Stomach (tissue), 19 donors: ENCODE measurements at places on chromosomes 11 and 22. TPM values are rescaled to one million over a fixed set of nuclear protein-coding genes. Genes with fewer than 3 reads are reported as not detected.

The KRTAP5-2 gene
- not detected for total RNA-seq

The LPXN gene
- 5.9 TPM for total RNA-seq

The CATSPER1 gene
- total RNA-seq, result not detected

The NRIP3 gene
- total RNA-seq, result 3.9 TPM

The TRIM68 gene
- 4.5 TPM for total RNA-seq

The OR52H1 gene
- 21.0 TPM for total RNA-seq

The PDE2A gene
- total RNA-seq, result 35.8 TPM

The ABCG4 gene
- not detected for total RNA-seq

The AMPD3 gene
- total RNA-seq, result 7.7 TPM

The CREB3L1 gene
- 42.6 TPM for total RNA-seq

The UCP3 gene
- total RNA-seq, result 28.0 TPM

The OR51E2 gene
- not detected for total RNA-seq

DNA sequence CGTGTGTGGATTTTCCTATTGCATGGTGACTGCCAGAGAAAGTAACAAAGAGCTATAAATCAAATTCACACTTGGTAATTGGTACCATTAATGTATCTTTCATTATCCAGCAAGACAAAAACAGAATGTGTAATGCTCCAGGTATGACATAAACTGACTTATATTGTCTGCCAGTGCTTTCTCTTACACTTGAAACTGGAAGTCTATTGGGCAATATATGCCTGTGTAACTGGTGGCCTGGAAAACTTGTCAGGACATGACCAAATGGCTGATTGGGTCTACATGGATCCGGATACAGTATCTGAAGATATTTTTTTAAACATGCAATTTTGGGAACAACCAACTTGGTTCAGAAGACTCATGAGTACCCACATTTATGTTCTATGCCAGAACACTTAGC, 174.6 kb upstream of the ARHGAP42 start:
- no peaks in the 10 kb centered on the region for H3K36me3 ChIP-seq
- H3K27me3 ChIP-seq, result no peaks in the 10 kb centered on the region
- no peak for DNase-seq
- no peak overlapping the region for H3K27ac ChIP-seq
- no peak overlapping the region for H3K4me3 ChIP-seq
- no peaks in the 10 kb centered on the region for H3K4me1 ChIP-seq

DNA sequence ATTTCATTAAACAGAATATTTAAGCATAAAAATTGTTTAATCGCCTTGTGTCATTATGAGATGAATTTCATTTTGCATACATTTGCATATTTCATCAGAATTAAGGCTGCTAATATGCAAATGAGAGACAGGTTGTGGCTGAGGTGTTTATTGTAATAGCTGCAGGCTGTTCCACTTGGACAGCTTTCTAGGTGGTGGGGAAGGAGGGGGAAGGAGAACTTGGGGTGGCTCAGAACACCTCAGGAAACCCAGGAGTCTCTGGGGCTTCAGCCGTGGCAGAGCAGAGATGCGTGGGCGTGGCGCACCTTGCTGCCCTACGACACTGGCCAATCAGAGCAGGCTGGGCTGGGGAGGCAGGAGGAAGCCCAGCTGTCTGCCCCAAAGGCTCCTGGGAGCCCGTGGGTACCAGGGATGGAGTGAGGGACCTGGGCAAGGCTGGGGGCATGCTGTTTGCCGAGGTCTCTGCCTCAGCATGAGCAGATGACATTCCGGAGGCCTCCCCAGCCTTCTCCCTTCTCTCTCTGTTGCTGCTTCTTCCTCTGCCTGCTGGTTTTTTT, 542.9 kb downstream of the MN1 start:
- DNase-seq, result no peak
- H3K27me3 ChIP-seq, result peaks cover 9% of the 10 kb centered on the region
- H3K4me3 ChIP-seq, result no peak overlapping the region
- no peaks in the 10 kb centered on the region for H3K36me3 ChIP-seq

GRCh38 chr11:111344032-111344431, 35.0 kb downstream of the POU2AF1 start:
- no peak overlapping the region for H3K4me3 ChIP-seq
- no peak overlapping the region for H3K27ac ChIP-seq
- peaks cover 7% of the 10 kb centered on the region for H3K4me1 ChIP-seq
- no peaks in the 10 kb centered on the region for H3K27me3 ChIP-seq
- no peaks in the 10 kb centered on the region for H3K36me3 ChIP-seq

DNA sequence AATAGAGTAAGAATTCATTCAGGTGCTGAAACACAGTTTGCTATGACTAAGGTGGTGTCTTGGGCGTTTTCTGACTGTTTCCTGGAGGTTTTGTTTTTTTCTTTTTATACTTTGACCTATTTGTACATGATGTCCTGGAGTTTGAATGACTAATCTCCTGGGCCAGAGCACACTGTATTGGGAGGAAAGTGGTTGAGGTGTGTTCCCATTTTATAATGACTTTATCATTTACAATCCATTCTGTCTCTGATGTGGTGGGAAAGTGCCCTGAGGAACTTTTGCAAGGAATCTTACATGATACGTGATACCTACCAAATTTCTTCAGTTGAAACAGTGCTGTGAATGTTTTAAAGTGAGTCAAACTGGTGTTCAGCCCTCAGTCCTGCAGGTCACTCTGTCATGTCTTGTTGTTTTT, 80.8 kb downstream of the TNRC6B start:
- H3K27me3 ChIP-seq, result no peaks in the 10 kb centered on the region
- H3K4me3 ChIP-seq, result no peak overlapping the region
- H3K36me3 ChIP-seq, result peaks cover 18% of the 10 kb centered on the region
- H3K4me1 ChIP-seq, result peaks cover 11% of the 10 kb centered on the region
- DNase-seq, result no peak

GRCh38 chr11:77669848-77670511, 32.4 kb upstream of the CLNS1A start:
- no peak overlapping the region for H3K4me3 ChIP-seq
- DNase-seq, result peak; percentile 8
- H3K27ac ChIP-seq, result no peak overlapping the region
- H3K27me3 ChIP-seq, result no peaks in the 10 kb centered on the region

- no peak overlapping the region for H3K27ac ChIP-seq
- H3K27me3 ChIP-seq, result no peaks in the 10 kb centered on the region
- H3K36me3 ChIP-seq, result no peaks in the 10 kb centered on the region
- no peak overlapping the region for H3K4me3 ChIP-seq
- no peak for DNase-seq
- H3K4me1 ChIP-seq, result peaks cover 23% of the 10 kb centered on the region
These were observed 3.5 kb downstream of the RHOD start for GRCh38 chr11:67060111-67060522.

DNA sequence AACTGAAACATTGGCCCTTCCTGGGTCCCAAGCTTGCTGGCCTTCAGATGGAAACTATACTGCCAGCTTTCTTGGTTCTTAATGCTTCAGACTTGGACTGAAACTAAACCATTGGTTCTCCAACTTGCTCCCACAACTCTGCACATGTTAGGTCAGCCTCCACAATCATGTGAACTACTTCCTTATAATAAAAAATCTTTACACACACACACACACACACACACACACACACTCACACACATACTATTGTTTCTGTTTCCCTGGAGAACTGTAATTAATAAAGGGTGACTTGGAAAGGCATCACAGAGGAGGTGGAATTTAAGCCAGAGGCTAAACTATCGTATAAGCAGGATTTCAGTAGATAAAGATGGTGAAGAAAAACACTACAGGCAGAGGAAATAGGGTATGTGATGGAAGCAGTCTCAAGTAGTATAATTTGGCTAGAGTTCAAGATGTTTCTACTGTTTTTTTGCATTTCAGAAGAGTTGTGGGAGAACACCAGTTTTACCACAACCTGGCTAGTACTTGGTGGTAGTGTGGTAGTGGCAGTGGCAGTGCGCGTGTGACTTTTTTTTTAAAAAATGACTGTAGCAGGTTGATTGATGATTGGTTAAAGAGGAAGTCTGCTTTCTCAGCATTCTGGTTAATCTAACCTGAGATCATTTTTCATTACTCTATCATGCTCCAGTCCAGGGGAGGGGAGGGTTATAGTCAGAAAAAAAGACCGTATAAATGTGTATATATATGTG, 70.1 kb downstream of the PDE3B start:
- H3K27ac ChIP-seq, result no peak overlapping the region
- H3K27me3 ChIP-seq, result no peaks in the 10 kb centered on the region
- no peak overlapping the region for H3K4me3 ChIP-seq
- no peaks in the 10 kb centered on the region for H3K4me1 ChIP-seq
- DNase-seq, result peak; percentile 5

- H3K4me3 ChIP-seq, result no peak overlapping the region
- H3K4me1 ChIP-seq, result peaks cover 45% of the 10 kb centered on the region
- H3K27me3 ChIP-seq, result no peaks in the 10 kb centered on the region
- no peak for DNase-seq
- no peaks in the 10 kb centered on the region for H3K36me3 ChIP-seq
These were observed 18.3 kb downstream of the CLMP start for GRCh38 chr11:123176785-123177184.

DNA sequence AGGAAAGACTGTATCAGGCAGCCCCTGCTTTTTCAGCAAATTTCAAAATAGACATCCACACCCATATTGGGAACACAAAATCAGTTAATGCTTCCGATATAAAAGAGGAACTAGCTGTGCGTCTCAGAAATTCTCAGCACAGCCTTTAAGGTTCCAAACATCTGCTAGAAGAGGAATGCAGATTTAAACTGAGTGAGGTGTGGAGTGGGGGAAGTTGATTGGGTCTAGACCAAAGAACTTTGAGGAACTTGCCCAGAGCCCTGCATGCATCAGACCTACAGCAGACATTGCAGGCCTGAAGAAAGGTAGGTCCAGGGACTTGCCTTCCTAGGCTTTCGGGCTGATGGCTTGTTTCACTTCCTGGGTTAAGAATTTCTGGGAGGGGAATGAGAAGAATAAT, at the start of gene MS4A4A:
Gene MS4A4A (plus strand): TSS at position 255 of the 400 bp plus-strand sequence. CDS start 10 bp downstream, at position 265.
- no peaks in the 10 kb centered on the region for H3K4me1 ChIP-seq
- no peak for DNase-seq
- peak within 1 kb of the TSS; percentile 45 for H3K27ac ChIP-seq
- H3K4me3 ChIP-seq, result peak within 1 kb of the TSS; percentile 0
- H3K27me3 ChIP-seq, result no peaks in the 10 kb centered on the region

DNA sequence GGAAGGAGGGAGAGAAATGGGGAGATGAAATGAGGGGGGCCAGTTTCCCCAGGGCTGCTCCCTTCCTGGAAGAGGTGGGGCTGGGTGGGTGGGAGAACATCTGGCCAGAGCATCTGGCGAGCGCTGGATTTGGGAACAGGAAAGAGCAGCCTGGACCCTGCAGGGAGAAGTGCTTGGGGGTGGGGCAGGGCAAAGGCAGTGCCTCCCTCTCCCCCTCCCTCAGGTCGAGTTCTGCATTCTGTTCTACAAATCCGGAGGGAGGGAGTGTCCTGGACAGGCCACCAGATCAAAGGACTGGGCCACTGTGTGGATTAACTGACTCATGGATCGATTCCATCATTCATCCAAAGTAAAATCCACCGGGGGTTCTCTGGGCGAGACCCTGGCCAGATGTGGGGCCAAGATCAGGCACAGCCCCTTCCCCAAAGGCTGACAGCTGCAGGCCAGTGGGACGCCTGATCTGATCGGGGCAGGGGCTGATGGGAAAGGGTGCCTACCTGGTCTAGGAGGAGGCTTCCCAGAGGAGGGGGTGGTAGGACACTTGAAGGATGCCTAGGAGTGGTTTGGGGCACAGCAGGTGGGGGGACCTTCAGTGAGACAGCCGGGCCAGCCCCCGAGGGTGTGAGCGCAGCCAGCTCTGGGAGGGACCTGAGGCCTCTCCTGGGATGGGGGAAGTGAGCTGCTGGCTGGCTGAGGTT, 57.5 kb downstream of the CACNA1I start:
- H3K36me3 ChIP-seq, result no peaks in the 10 kb centered on the region
- H3K27ac ChIP-seq, result no peak overlapping the region
- DNase-seq, result no peak
- peaks cover 30% of the 10 kb centered on the region for H3K27me3 ChIP-seq

DNA sequence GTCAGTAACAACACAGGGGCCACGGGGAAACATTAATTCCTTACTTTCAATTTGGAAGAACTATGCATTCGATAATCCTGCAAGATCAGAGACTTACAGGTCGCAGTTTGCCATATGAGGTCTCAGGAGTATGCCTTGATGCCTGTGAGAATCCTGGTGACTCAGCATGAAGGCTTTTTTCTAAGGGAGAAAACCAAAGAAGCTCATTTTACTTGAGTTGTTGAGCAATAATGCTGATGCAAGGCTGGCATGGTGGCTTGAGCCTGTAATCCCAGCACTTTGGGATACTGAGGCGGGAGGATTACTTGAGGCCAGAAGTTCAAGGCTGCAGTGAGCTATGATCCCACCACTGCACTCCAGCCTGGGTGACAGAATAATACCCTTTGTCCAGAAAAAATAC, 26.6 kb downstream of the ATG16L2 start:
- peaks cover 80% of the 10 kb centered on the region for H3K36me3 ChIP-seq
- no peaks in the 10 kb centered on the region for H3K4me1 ChIP-seq
- no peak for DNase-seq
- H3K27me3 ChIP-seq, result no peaks in the 10 kb centered on the region

GRCh38 chr11:63537293-63538101, 889 bp downstream of the PLAAT4 start:
- peaks cover 39% of the 10 kb centered on the region for H3K4me1 ChIP-seq
- H3K4me3 ChIP-seq, result peak overlapping the region; percentile 44
- H3K27me3 ChIP-seq, result no peaks in the 10 kb centered on the region

GRCh38 chr11:41963406-41963805, 504.0 kb upstream of the LRRC4C start:
- no peaks in the 10 kb centered on the region for H3K36me3 ChIP-seq
- no peaks in the 10 kb centered on the region for H3K4me1 ChIP-seq
- no peak overlapping the region for H3K27ac ChIP-seq
- H3K27me3 ChIP-seq, result no peaks in the 10 kb centered on the region
- no peak overlapping the region for H3K4me3 ChIP-seq

DNA sequence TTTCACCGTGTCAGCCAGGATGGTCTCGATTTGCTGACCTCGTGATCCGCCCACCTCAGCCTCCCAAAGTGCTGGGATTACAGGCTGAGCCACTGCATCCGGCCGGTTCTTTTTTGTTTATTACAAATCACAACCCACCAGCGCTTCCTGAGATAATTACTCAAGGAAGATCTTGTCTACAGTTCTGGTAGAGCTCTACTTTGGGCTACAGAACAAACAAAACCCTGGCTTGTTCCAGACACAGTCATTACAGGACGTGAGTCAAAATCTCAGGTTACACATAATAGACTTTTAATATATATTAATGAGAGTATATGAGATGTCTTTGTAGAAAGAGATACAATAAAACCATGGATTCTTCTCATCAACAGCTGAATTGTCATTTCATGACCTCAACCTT, 42.8 kb upstream of the NUP50 start:
- no peak overlapping the region for H3K4me3 ChIP-seq
- H3K27me3 ChIP-seq, result no peaks in the 10 kb centered on the region
- no peaks in the 10 kb centered on the region for H3K36me3 ChIP-seq
- peaks cover 15% of the 10 kb centered on the region for H3K4me1 ChIP-seq
- H3K27ac ChIP-seq, result no peak overlapping the region

GRCh38 chr22:30277547-30278344, 11.1 kb upstream of the OSM start:
- H3K36me3 ChIP-seq, result no peaks in the 10 kb centered on the region
- H3K27me3 ChIP-seq, result no peaks in the 10 kb centered on the region
- no peak for DNase-seq
- peak overlapping the region; percentile 69 for H3K27ac ChIP-seq

- H3K4me1 ChIP-seq, result peaks cover 12% of the 10 kb centered on the region
- H3K27ac ChIP-seq, result peak overlapping the region; percentile 96
- H3K36me3 ChIP-seq, result no peaks in the 10 kb centered on the region
- no peaks in the 10 kb centered on the region for H3K27me3 ChIP-seq
- peak; percentile 89 for DNase-seq
These were observed 1.0 kb downstream of the POU2AF3 start for GRCh38 chr11:111299101-111300026.
